ENCODE measurements at places on chromosomes 7 and 10. TPM values are rescaled to one million over a fixed set of nuclear protein-coding genes. Genes with fewer than 3 reads are reported as not detected.

DNA sequence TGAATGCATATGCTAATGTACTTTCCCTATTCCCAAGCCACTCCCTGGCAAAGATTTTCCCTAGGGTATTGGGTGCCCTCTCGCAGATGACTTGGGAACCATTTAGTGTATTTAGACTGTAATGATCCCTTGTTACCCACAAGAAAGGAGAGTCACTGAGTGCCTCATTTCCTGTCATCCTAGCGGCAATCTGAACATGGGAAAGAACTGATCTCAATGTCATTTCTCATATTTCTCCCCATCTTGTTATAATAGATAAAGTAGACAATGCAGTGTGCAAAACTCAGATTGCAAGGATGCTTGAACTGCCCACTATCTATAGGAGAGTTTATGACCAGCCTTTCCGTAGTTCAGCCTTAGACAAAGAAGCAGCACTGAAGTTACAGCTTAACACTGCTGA lies 123.3 kb downstream of the MICU1 start:
- DNase-seq, result no peak

DNA sequence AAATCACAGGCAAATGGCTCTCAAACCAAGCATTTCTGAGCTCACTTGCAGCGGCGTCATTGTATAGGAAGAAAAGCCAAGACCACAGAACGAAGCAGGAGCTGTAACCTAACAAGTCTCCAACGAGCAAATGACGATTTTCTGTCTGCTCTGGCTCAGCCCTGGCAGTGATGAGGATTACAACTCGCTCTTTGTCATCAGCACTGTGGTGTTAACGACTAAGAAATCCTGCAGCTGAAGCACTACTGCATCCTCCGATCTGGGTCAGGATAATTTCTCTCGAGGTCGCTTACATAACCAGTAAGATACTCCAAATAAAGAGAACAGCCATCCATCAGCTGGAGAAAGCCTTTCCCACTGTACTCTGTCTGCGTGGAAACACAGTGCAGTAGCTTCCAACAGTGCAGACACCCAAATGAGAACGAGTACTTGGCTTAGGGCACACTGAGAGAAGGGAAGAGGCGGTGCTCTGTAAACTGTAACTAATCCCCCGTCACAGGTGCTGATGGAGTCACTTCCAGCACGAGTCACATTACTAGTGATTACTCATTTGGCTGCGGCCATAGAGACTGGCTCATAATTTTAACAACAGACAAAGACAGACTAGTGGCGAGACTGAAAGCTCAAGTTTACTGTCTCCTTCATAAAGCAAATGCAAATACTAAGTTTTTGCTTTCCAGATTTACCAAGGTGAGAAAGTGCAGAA lies 135.8 kb downstream of the NRBF2 start:
- peak; percentile 91 for DNase-seq

DNA sequence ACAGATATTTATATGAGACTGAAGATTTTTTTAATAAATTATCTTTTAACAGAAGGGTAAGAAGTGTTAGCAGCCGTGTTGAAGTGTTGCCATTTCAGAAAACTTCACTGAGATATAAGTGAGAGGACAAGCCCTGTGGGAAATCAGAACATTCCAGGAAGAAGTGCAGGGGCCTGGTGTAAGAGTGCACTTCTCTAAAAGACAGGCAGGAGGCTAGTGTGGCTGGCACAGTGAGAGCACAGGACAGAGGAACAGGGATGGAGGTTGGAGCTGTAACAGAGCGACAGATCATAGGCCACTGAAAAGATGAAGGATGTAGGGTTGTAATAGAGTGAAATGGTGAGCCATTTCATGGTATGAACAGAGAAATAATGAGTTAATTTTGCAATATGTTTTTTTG lies 608.9 kb downstream of the SORCS1 start:
- DNase-seq, result no peak

GRCh38 chr7:68537051-68537773 lies 1061.1 kb upstream of the AUTS2 start:
- no peak for DNase-seq

GRCh38 chr10:3689871-3690510 lies 95.0 kb downstream of the KLF6 start:
- no peak for DNase-seq

- DNase-seq, result no peak
Measured at GRCh38 chr10:91103384-91104192, 116.9 kb upstream of the PCGF5 start.

- no peak for DNase-seq
Measured at GRCh38 chr7:1366801-1367405, 92.4 kb downstream of the MICALL2 start.

DNA sequence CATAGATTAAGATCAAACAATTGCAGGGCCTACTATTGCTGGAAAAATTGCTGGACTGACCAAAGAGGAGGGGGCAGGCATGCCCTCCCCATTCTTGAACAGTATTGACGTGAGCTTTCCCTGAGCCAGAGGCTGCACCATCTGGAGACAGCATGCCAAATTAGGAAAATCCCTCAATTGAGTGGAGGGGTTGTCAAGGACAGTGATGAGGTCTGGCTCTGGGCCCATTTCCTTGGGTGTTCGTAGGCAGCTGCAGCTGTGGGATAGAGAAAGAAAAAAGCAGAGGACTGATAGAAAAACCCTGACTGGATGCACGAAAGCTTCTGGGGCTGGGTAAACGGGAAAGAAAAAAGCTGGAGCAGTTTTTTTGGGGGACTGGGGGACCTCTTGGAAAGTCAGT lies 22.8 kb upstream of the ORC5 start:
- no peak for DNase-seq

DNA sequence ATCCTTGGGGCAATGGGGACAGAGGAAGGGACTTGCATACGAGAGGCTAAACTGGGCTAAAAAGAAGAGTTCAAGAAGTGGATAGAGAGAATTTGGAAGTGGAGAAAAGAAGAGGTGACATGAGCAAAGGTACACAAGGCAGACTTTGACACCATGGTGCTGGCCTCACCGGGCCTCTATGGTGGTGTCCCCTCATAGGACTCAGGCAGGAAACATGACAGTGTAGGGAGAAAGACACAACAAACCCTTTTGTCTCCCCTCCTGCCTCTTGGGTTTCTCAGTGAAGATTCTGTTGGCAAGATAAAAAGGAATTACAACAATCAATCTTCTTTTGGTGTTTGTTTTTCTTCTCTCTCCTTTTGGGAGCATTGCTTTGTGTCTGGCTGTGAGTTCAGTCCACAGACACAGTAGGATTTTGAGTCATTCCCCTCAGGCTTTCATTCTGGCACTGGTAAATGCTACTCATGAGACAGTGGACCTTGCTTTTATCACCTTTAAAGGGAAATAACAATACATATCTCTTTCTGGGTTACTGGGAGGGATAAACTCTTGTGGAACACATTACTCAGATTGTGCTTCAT lies 827.7 kb downstream of the TNS3 start:
- no peak for DNase-seq

DNA sequence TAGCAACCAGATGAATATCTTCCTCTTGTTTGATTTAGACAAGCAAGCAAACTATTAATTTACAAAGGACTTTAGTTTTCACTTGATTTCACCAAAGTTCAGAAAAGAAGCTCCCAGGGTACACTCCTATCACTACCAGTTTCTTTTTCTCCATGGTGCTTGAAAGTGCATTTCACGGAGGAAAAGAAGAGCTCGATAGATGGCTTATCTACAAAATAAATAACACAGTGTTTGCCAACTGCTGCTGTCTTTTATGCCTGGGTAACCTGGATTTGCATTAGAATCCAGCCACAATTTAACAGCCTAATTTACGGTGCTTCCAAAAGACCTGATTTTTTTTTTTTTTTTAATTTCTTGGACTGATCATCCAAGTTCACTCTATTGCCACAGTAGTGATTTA lies 275.7 kb downstream of the GPR37 start:
- no peak for DNase-seq

GRCh38 chr10:74575191-74575720 lies 251.1 kb upstream of the KAT6B start:
- no peak for DNase-seq

DNA sequence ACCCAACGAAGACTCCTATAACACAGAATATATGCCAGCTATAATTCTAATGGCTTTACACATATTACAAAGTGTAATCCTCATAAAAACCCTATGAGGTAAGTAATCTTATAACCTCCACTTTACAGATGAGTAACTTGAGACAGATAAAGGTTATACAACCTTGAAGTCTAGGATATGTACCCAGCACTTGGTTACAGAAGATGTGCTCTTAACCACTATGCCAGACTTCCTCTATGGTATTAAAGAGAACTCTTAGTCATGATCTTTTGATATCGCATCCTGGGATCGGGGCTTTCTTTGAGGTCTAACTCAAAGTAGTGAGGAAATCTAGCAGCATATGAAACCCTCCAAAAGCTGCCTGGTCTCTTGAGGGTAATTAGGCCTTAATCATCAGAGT lies 319.2 kb upstream of the LRRN3 start:
- no peak for DNase-seq

GRCh38 chr10:101670635-101671034 lies 24.3 kb downstream of the FBXW4 start:
- no peak for DNase-seq

DNA sequence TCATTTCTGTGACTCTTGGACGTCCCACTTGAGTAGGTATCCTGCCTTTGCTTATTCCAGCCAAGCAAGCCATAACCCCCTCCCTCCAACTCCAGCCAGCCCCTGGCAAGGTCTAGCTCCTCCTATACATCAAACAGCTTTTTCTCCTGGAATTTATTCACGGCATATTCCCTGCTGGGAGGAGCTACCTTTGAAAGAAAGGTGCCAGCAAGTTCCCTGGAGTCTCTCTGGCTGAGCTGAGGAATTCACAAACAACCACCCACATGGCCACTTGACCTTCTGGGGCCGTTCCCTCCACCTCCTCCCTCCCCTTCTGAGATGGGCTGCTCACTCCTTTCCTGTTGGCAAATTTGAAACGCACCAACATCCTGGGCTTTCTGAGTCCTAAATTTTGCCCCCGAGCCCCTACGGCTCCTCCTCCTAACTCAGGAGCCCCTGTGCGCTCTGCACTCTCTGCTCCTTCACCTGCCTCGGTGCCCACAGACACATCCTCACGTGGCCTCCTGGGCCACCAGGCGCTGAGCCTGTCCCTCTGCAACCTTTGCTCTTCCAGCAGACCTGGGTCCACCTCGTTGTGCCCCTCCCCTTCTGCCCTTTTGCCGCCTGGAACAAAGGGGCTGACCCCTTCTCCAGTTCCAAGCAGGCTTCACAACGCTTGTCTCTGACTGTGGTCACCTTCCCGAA lies 48.0 kb downstream of the HSPA12A start:
- DNase-seq, result no peak

GRCh38 chr7:27688646-27689045 lies 26.0 kb upstream of the HIBADH start:
- DNase-seq, result no peak

DNA sequence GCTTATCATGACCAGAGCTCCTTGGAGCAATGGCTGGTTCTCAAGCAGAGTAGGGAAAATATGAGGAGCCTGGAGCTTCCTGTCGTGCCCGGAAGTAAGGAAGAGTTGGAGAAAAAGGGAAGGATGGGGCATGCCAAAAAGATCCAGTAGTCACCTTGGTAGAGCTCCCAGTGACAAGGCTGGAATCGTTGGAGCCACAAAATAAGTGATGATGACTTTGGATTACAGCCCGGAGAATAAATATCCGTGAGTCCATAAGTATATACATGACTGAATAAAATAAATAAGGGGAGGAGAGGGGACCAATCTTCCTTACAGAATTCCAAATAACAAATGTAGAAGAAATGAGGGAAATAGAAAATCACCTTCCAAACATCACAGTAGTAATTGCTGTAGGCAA lies 29.3 kb downstream of the LMTK2 start:
- DNase-seq, result no peak

- no peak for DNase-seq
Measured at GRCh38 chr7:31104361-31105255, 52.5 kb downstream of the ADCYAP1R1 start.

GRCh38 chr10:51888263-51888662 lies 188.9 kb upstream of the CSTF2T start:
- no peak for DNase-seq

DNA sequence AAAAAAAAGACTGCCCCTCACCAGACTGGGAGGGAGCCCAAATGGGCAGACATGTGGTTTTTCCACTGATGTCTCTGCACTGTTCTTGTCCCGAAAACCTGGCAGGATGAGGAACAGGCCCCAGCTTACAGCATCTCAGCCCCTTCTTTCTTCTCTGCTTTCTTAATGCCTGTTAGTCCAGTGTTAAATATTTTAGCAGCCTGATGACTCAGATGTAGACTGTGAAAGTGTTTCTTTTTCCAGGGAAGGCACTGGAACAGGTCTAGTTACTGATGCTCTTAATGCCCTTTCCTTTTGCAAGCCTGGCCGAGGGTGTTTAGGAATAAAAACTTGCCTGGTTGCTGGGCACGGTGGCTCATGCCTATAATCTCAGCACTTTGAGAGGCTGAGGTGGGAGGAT lies 107.7 kb downstream of the TACC2 start:
- DNase-seq, result no peak

LIPN gene
- 0.44 TPM for total RNA-seq

ADRA2A gene
- 0.22 TPM for total RNA-seq

MYL10 gene
- total RNA-seq, result not detected

CUEDC2 gene
- 29.4 TPM for total RNA-seq

FOXI2 gene
- total RNA-seq, result not detected

WDFY4 gene
- total RNA-seq, result 0.57 TPM

RPEL1 gene
- total RNA-seq, result not detected
